ENCODE measurements at places on chromosomes 6 and 20.

DNA sequence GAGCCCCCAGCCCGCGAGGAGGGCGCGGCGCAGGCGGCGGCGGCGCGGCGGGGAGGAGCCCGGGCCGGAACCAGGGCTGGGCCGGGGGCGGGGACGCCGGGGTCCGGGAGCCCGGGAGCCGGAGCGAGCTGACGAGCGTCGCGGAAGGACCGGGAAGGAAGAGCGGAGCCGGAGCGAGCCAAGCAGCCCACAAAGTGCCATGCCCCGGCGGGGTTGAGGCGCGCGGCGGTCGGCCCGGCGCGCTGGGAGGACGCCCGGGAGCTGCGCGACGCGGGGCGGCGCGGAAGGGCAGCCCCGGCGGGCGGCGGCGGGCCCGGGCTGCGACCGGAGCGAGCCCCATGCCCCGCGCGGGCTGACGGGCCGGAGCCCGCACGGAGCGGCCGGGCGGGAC lies 289 bp downstream of the FOXP4 start:
- peak; percentile 27 for DNase-seq

- no peak for DNase-seq
These were observed 108.2 kb upstream of the NFATC2 start for GRCh38 chr20:51650685-51651134.

DNA sequence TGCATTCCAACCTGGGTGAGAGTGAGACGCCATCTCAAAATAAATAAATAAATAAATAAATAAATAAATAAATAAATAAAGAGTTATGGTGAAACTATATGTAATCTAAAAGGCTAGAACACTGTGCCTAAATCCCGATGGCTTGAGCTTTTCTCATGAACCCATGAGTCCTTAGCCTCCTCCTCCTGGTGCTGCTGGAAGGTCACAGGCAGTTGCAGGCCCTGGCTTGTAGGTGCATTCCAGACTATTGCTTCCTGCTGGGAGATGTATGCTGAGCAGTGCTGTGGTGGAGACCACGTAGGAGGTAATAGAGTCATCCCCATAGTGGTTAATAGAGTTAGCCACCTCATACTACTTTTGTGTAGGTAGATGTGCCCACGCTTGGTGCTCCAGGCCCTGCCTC lies 12.5 kb downstream of the PTK7 start:
- DNase-seq = no peak

GRCh38 chr6:136412410-136412809 lies 122.8 kb upstream of the BCLAF1 start:
- no peak for DNase-seq

GRCh38 chr20:483815-484644 lies 21.7 kb upstream of the TBC1D20 start:
- no peak for DNase-seq

Data from CD4-positive, alpha-beta T cell treated with Interleukin-6 at 100 ng/mL for 8 hours (primary cell).